ENCODE measurements at places on chromosomes 7 and 10. TPM values are rescaled to one million over a fixed set of nuclear protein-coding genes. Genes with fewer than 3 reads are reported as not detected.

The VKORC1L1 gene
- total RNA-seq, result 28.8 TPM

The USP6NL gene
- 0.64 TPM for total RNA-seq

The TIMM23 gene
- total RNA-seq, result 107 TPM

DNA sequence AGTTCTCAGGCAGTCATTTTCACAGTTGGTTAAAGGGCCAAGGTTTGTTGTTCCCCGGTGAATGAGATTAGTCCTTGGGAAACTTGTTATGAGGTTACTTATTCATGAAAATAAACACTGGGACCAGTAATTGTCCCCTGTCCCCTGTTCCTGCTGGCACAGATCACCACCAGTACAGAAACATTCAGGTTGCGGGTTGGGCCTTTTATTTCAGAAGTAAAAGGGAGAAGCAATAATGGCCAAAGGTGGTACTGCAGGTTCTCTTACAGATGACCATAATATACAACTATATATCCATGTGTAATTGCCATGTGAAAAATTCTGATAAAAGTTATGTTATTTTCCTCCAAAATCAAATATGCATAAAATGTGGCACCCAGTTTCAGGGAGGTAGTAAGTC, 442.0 kb downstream of the SORCS1 start:
- DNase-seq, result no peak
- H3K27ac ChIP-seq, result no peak overlapping the region
- H3K4me1 ChIP-seq, result no peaks in the 10 kb centered on the region
- H3K27me3 ChIP-seq, result no peaks in the 10 kb centered on the region
- no peaks in the 10 kb centered on the region for H3K36me3 ChIP-seq
- H3K4me3 ChIP-seq, result no peak overlapping the region

GRCh38 chr7:66626331-66626934, 2.2 kb upstream of the KCTD7 start:
- DNase-seq, result no peak
- H3K4me1 ChIP-seq, result peaks cover 26% of the 10 kb centered on the region

DNA sequence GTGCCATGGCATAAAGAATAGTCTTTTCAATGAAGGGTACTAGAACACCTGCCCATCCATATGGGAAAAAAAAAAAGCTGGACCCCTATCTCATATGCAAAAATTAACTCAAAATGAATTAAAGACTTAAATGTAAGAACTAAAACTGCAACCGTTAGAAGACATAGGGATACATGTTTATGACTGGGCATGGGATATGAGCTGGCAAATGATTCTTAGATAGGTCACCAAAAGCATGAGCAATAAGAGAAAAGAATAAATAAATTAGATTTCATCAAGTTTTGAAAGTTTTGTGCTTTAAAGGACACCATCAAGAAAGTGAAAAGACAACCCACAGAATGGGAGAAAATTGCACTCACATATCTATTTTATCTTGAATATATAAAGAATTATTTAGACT, 222.0 kb downstream of the ADK start:
- H3K27ac ChIP-seq, result no peak overlapping the region
- H3K4me1 ChIP-seq, result no peaks in the 10 kb centered on the region
- no peaks in the 10 kb centered on the region for H3K27me3 ChIP-seq
- no peak overlapping the region for H3K4me3 ChIP-seq
- H3K36me3 ChIP-seq, result peaks cover 6% of the 10 kb centered on the region
- DNase-seq, result no peak

DNA sequence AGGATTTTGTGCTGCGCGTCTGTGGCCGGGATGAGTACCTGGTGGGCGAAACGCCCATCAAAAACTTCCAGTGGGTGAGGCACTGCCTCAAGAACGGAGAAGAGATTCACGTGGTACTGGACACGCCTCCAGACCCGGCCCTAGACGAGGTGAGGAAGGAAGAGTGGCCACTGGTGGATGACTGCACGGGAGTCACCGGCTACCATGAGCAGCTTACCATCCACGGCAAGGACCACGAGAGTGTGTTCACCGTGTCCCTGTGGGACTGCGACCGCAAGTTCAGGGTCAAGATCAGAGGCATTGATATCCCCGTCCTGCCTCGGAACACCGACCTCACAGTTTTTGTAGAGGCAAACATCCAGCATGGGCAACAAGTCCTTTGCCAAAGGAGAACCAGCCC, 3.3 kb downstream of the PIK3CG start:
- DNase-seq, result no peak
- H3K36me3 ChIP-seq, result peaks cover 52% of the 10 kb centered on the region
- peaks cover 83% of the 10 kb centered on the region for H3K4me1 ChIP-seq
- H3K4me3 ChIP-seq, result peak overlapping the region; percentile 21
- H3K27me3 ChIP-seq, result no peaks in the 10 kb centered on the region

- H3K4me1 ChIP-seq, result peaks cover 31% of the 10 kb centered on the region
- no peak overlapping the region for H3K4me3 ChIP-seq
- no peaks in the 10 kb centered on the region for H3K36me3 ChIP-seq
- no peak overlapping the region for H3K27ac ChIP-seq
- peaks cover 4% of the 10 kb centered on the region for H3K27me3 ChIP-seq
- no peak for DNase-seq
Measured at GRCh38 chr10:44982114-44982460, 3.5 kb upstream of the DEPP1 start.

The FGFR2 gene
- not detected for total RNA-seq

DNA sequence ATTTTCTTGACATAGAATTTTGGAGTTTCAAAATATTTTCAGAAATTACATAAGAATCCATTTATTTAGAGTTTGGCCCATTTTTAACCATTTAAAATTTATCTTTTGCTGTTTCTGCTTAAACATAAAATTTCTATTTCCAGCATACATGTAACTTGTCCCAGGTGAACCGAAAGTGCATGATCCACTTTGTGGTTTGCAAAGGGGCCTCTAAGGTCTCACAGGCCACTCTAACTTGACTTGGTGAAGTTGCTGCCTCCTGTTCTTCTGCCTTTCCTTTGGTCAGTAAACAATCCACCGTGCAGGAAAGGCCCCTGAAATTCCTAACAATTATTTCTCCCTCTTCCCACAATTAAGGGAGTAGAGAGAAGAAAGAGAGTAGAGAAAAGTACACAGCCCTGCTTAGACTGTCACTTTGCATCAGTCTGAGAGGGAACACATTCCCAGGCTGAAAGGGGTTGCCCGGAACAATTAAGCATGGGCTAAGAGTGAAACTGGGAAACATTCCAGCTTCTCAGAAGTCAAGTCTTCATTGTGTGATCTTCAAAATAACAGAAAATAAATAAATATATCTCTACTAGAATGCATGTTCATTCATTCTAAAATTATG, 79.5 kb upstream of the SEMA3A start:
- H3K4me3 ChIP-seq, result no peak overlapping the region
- H3K27me3 ChIP-seq, result no peaks in the 10 kb centered on the region
- no peak for DNase-seq
- no peaks in the 10 kb centered on the region for H3K4me1 ChIP-seq
- no peak overlapping the region for H3K27ac ChIP-seq
- no peaks in the 10 kb centered on the region for H3K36me3 ChIP-seq

The ZNF438 gene
- total RNA-seq, result 2.4 TPM

The TSPAN15 gene
- 1.6 TPM for total RNA-seq

The GPR37 gene
- not detected for total RNA-seq

DNA sequence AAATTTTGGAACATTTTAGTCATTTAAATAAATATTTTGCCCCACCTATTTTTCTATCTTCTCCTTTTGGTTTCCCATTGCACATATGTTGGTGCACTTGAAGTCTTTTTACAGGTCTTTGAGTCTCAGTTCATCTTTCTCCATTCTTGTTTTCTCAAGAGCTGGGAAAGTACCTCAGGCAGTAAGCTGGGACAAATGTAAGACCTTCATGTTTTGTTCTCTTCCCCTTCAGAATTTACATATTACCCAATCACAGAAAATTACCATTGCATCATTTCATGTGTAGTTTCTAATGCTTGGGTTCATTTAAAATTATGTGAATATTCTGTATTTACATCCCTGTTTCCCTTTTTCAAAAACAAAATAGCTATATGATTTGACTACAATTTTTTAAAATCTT, 1150.0 kb upstream of the POT1 start:
- H3K4me1 ChIP-seq, result no peaks in the 10 kb centered on the region
- H3K27me3 ChIP-seq, result no peaks in the 10 kb centered on the region
- H3K4me3 ChIP-seq, result no peak overlapping the region
- H3K36me3 ChIP-seq, result no peaks in the 10 kb centered on the region
- no peak overlapping the region for H3K27ac ChIP-seq

GRCh38 chr10:82252081-82252480, 377.1 kb downstream of the NRG3 start:
- H3K4me1 ChIP-seq, result no peaks in the 10 kb centered on the region
- DNase-seq, result no peak
- no peaks in the 10 kb centered on the region for H3K27me3 ChIP-seq
- no peak overlapping the region for H3K27ac ChIP-seq

DNA sequence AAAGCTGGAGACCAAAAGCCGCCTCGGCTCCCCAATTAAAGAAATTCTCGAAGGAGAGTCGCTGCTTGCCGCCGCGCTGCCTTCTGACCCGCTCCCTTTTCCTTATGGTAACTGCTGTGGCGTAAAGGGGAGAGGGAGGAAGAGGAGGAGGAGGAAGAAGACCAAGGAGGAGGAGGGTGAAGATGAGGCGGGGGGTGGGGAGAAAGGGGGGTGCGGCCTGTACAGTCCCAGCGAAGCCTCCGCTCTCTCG, 388 bp downstream of the CNOT4 start:
- H3K27ac ChIP-seq, result no peak overlapping the region
- DNase-seq, result no peak
- H3K4me1 ChIP-seq, result no peaks in the 10 kb centered on the region

The EN2 gene
- total RNA-seq, result not detected

DNA sequence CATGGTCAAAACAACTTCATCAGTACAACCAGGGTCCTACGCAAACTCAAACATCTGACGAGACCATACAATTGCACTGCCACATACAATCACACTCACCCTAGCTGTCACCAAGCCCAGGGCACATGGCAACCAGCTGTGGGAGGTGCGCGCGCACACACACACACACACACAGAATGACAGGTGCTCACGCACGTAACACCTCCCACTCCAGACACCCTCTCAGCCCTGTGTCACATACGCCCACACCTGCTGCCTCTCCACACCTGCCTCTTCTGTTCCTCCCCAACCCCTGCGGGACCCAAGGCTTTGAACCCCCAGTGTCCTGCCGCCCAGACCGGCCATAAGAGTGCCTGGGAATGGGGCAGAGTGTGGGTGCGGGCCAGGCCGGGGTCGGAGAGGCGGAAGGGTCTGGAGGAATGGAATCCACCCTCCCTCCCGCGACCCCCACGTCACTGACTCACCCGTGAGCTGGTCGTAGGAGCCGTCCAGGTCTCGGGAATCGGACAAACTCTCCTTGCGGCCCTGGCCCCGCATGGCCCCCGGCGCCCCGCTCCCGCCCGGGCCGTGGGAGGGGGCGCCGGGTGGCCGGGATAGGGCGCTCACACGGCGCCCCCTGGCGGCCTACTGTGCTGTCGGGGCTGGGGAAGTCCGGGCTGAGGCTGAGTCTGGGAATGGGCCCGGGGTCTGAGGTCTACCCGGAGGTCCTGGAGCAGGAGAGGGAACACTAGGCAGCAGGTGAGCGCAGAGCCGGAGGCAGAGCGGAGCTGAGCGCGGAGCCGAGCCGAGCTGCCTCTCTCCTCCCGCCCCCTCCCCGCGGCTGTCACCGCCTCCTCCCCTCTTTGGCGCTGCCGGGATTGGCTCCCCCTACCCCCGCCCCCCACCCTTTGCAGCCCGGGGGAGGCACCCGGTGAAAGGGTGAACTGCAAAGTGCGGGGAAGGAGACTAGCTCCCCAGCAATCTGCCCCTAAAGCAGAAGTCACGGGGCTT, at the start of gene KCNIP2:
Gene KCNIP2 (minus strand): TSS at position 769 of the 990 bp plus-strand sequence. CDS start 232 bp downstream, at position 537.
- H3K36me3 ChIP-seq, result peaks cover 10% of the 10 kb centered on the region
- H3K4me1 ChIP-seq, result peaks cover 53% of the 10 kb centered on the region
- H3K27me3 ChIP-seq, result peaks cover 18% of the 10 kb centered on the region
- peak; percentile 37 for DNase-seq

The HOXA13 gene
- total RNA-seq, result not detected

DNA sequence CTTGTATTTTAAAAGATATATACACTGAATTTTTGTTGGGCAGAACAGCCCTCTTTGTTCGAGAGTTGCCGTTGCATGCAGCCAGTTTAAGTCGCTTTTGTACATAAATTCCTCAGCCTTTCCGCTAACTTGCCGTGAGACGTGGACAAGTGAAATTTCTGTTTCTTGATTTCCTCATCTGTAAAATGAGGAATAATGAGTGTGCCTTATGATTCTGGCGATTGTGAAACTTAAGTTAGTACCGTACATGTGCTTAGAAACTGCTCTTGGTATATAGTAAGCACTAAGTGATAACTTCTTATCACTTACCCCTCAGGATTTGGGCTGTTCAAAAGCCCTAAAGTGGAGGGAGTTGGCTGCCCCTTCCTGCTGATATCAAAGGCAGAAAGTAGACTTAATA, 1.4 kb downstream of the CCNJ start:
- no peaks in the 10 kb centered on the region for H3K27me3 ChIP-seq
- peak overlapping the region; percentile 92 for H3K4me3 ChIP-seq
- H3K36me3 ChIP-seq, result peaks cover 37% of the 10 kb centered on the region

The MYOZ1 gene
- not detected for total RNA-seq

GRCh38 chr7:90900628-90901356, 304.7 kb downstream of the CDK14 start:
- no peaks in the 10 kb centered on the region for H3K27me3 ChIP-seq
- DNase-seq, result no peak
- H3K27ac ChIP-seq, result no peak overlapping the region

DNA sequence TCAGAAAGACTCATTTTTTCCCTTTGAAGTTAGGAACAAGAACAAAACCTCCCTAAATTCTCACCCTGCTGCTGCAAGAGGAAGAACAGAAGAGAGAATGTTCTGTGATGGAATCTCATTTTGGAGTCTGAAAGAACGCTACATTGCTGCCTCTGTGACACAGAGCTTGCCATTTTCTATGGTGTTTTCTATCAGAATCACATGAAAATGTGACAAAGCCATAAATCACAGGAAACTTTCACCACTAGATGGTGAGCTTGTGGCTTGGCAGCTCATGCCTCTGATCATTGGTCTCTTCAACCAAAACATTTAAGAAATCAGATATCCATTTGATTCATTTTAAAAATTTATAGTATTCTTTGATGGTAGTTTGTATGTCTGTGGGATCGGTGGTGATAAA, 82.9 kb downstream of the CADPS2 start:
- H3K27me3 ChIP-seq, result no peaks in the 10 kb centered on the region
- no peak overlapping the region for H3K4me3 ChIP-seq
- no peaks in the 10 kb centered on the region for H3K4me1 ChIP-seq
- no peak overlapping the region for H3K27ac ChIP-seq
- no peaks in the 10 kb centered on the region for H3K36me3 ChIP-seq
- no peak for DNase-seq

DNA sequence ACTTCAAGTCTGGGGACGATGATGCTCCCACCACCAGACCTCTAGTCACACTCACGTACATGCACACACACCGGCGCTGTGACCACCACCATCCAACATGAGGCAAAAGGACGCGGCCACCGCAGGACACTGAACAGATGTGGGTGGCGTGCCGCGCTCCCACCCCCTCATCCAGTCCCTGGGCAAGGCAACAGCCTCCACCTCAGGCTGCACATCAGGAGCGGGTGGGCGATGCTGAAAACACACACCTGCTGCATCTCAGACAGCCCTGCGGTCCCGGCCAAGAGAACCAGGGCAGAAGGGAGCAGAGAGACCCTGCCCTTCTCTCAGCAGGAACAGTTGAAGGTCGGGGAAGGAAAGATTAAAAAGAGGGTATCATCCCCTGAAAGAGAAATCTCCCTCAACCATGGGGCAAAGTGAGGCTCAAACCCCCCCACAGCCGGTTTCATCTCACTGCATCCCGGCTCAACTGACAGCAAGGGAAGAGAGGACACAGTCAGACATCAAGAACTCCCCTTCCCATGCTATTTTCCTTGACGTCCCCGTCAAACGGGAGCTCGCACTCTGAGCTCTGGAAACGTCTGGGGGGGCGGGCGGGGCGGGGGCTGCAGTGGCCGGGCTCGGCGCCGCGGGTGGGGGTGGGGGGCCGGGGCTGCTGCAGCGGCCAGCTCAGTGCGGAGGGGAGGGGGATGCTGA, 1.1 kb downstream of the CAMK2G start:
- peaks cover 23% of the 10 kb centered on the region for H3K36me3 ChIP-seq
- H3K27me3 ChIP-seq, result peaks cover 10% of the 10 kb centered on the region
- peaks cover 78% of the 10 kb centered on the region for H3K4me1 ChIP-seq

All from activated T-helper 1 cell treated with anti-CD3 and anti-CD28 coated beads, Interleukin-12 subunit alpha, Interleukin-12 subunit beta, Interleukin-2, Interleukin-4 antibody, amounts not matched to agents 30 ng/mL and 10 ng/mL and 1 ng/mL, durations not matched to agents 14 hours and 24 hours and 36 hours (primary cell).